DMS53 (cell line): ENCODE measurements at places on chromosomes 12 and 14.

DNA sequence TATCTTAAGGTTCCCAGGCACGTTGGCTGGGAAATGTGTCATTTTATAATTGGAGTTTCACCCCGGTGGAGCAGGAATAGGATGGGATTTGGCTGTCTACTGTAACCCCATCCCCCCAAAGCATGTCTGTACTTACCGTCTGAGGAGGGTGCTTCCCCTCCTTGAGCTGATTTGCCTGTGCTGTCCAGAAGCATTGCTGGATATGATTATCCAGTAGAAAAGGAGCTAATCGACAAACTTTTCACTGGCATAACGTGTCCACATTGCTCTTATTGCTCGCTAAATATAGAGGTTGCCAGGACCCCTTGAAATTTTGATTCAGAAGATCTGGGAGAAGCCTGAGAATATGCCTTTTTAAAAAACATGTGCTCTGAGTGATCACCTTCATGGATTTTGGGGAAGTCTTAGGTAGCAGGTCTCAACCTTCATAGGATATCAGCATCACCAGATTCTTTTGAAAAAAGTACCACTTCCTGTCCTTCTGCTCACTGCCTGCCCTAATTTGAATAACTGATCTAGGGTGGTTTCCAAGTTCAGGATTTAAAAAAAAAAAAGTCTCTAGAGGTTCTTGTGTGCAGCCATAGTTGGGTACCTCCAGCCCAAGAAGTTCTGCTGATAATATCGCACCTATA is 80.4 kb upstream of the KCNA1 start:
- no peak for DNase-seq

GRCh38 chr14:105931808-105932483 is 405.6 kb downstream of the TMEM121 start:
- DNase-seq = no peak

GRCh38 chr12:57579011-57579410 is 12.0 kb upstream of the PIP4K2C start:
- no peak for DNase-seq

- no peak for DNase-seq
These were observed 40.2 kb upstream of the CCT2 start for GRCh38 chr12:69545081-69545480.

GRCh38 chr12:123614531-123614930 is 12.6 kb downstream of the DDX55 start:
- no peak for DNase-seq

DNA sequence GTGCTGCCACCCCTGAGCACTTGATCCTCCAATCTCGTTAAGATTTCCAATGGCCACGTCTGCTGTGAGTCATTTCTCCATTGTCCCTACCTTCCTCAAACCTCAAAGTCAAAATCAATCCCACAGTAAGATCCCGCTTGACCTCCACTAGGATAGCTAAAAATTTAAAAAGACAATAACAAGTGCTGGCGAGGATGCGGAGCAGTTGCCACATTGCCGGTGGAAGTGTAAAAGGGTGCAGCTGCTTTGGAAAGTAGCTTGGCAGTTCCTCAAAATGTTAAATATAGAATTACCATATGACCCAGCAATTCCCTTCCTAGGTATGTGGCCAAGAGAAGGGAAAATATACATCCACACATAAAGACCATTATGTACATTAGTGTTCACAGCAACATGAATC is 9.5 kb upstream of the BCL7A start:
- no peak for DNase-seq

- DNase-seq = no peak
These were observed 43.9 kb downstream of the ERC1 start for GRCh38 chr12:1034751-1035457.

DNA sequence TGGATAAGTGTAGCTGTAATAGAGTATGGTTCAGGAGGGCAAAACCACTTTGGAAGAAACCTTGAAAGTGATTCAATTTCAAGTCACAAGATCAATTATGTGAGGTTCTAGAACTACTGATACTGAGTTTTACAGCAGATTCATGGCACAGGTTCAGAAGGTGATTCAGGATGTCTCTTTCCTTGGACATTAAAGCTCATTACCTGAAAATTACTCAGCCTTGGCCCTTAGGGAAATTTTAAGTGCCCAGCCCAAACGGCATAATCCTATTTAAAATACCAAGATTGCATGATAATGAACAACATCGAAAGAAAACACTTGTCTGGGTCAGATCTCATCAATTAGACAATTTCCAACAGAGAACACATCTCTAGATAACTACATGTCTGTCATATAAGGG is 70.2 kb upstream of the SLC38A2 start:
- no peak for DNase-seq

GRCh38 chr12:80412343-80412953 is 31.6 kb upstream of the PTPRQ start:
- DNase-seq = peak; percentile 91

DNA sequence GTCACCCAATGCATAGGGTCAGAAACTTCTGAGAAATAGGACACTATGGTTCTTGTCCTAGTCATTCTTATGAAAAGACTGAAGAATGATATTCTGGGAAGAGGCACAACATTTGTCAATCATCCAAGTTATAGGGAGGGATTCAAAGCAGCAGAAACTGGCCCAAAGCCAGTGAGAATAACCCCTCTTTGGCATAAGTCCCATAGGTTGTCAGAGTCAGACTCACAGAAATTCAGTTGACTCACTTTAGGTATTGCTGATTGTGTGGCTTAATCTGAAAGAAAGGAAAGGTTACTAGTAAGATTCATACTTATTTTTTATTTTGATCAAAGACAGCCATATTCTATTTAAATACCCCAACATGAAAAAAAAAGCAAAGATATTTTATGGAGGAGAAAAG is 151.0 kb downstream of the SRGAP1 start:
- no peak for DNase-seq

GRCh38 chr12:108666401-108666881 is 32.7 kb upstream of the SELPLG start:
- DNase-seq = no peak

GRCh38 chr12:22536971-22537544 is 7.3 kb downstream of the C2CD5 start:
- no peak for DNase-seq

GRCh38 chr14:55899531-55899930 is 218.7 kb upstream of the PELI2 start:
- no peak for DNase-seq

GRCh38 chr12:56785141-56785865 is 22.2 kb downstream of the HSD17B6 start:
- DNase-seq = no peak

GRCh38 chr14:50410921-50411320 is 14.2 kb upstream of the CDKL1 start:
- no peak for DNase-seq

GRCh38 chr12:52258335-52258901 is 16.0 kb upstream of the KRT86 start:
- DNase-seq = no peak
